ENCODE measurements at places on chromosomes 3 and 15. TPM values are rescaled to one million over a fixed set of nuclear protein-coding genes. Genes with fewer than 3 reads are reported as not detected.

GP9 gene
- 1.8 TPM for polyA plus RNA-seq

SLC24A1 gene
- 22.6 TPM for polyA plus RNA-seq

DNAH12 gene
- polyA plus RNA-seq = 0.89 TPM

SLC9A9 gene
- 4.1 TPM for polyA plus RNA-seq

XCR1 gene
- polyA plus RNA-seq = 0.31 TPM

DNA sequence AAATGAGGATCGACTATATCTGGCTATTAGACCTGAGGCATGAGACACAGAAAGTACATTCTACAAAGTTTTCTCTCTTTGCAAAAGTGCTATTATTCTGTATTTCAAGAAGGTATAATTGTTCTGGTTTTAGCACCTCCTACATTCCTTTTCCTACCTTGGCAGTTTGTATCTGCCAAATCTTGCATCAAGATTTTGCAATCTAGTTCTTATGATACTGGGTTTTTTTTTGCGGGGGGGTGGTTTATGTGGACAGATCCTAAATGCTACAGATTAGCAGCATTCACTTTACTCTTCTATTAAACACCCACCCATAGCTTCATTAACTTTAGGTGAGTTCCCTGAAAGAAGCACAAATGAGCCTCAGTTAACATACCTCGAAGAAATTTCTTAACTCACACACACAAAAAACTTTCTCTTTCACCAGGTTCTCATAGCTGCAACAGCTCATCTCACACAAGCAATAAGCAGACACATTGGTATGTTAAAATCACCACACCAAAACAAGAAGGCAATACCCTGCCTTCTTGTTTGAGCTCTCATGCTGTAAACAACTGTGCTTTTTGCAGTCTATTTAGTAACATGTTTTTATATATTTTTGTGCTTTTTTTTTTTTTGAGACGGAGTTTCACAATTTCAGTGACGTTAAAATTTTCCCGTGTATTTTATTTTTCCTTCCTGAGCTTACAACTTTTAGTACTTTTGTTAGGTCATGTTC is 73.0 kb upstream of the VGLL4 start:
- no peak for DNase-seq

GRCh38 chr3:40019376-40019775 is 210.0 kb downstream of the MYRIP start:
- DNase-seq = peak; percentile 24

- DNase-seq = no peak
These were observed 39.0 kb upstream of the CBLB start for GRCh38 chr3:105907777-105908176.

- DNase-seq = no peak
These were observed 85.7 kb downstream of the RYR3 start for GRCh38 chr15:33396475-33396874.

- DNase-seq = no peak
These were observed 53.9 kb downstream of the SYNM start for GRCh38 chr15:99158626-99159412.

DNA sequence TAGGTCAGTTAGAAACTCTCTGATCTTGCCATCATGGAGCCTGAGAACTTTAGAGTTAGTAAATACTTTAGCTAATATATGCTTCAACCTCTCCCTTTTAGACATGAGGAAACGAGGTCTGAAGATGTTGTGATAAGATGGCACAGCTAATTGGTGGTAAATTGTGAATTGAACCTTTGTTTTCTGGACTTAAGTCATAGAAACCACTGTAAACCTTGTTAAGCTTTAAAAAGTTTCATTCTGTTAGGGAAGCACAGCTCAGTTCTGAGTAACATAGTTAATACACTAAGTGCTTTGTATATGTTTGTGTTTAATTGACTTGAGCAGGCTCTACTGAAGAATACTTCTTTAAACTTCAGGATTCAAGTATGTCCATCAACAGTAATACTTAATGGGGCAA is 108.6 kb downstream of the AKAP13 start:
- DNase-seq = no peak

- DNase-seq = no peak
These were observed 421.5 kb downstream of the LPP start for GRCh38 chr3:188575501-188575900.
